WTC11 (cell line): ENCODE measurements at places on chromosomes 6 and 20.
A peak's percentile ranks its signal among the peaks of the same experiment; 100 is the strongest.

GRCh38 chr6:96537726-96538125, 16.1 kb downstream of the UFL1 start:
- no peak for DNase-seq
- no peak overlapping the region for H3K27ac ChIP-seq
- peaks cover 12% of the 10 kb centered on the region for H3K36me3 ChIP-seq
- H3K4me3 ChIP-seq: no peak overlapping the region
- H3K4me1 ChIP-seq: no peaks in the 10 kb centered on the region

DNA sequence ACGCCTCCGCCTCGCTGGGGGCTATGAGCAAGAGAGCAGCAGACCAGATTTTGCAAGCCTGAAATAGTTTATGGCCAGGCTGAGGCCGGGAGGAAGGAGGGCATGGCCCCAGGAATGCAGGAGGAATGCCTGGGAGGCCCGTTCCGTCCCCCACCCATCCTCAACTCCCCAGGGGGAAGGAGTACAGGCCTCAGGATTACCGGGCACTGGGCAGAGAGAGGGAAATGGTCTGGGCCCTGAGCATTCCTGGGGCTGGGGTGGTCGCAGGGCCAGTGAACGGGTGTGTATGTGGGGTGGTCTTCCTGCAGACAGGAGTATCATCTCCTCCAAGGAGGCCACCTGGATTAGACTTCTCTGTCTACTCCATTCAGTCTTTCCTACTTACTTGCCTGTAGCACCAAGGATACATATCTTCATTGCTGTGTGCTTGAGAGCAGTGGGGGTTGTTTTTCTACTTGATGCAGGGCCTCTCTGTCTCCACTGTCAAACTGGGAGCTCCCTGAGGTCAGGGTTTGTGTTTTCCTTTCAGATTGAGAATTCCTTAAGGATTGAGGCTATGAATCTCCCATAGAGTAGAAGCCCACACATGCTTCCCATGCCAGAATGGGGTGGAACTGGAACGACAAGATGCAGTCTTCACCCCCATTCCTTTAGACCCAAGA, 81.3 kb downstream of the VEGFA start:
- H3K27me3 ChIP-seq: no peaks in the 10 kb centered on the region
- H3K4me3 ChIP-seq: no peak overlapping the region
- H3K27ac ChIP-seq: no peak overlapping the region

GRCh38 chr6:11194356-11195218, 37.9 kb downstream of the NEDD9 start:
- peak overlapping the region; percentile 96 for H3K27ac ChIP-seq
- no peak for DNase-seq
- H3K4me3 ChIP-seq: peak overlapping the region; percentile 35
- no peaks in the 10 kb centered on the region for H3K27me3 ChIP-seq
- H3K36me3 ChIP-seq: peaks cover 32% of the 10 kb centered on the region

- no peak for DNase-seq
- peak overlapping the region; percentile 57 for H3K27ac ChIP-seq
- H3K36me3 ChIP-seq: no peaks in the 10 kb centered on the region
- H3K4me1 ChIP-seq: peaks cover 23% of the 10 kb centered on the region
- H3K27me3 ChIP-seq: no peaks in the 10 kb centered on the region
- peak overlapping the region; percentile 95 for H3K4me3 ChIP-seq
Observed at GRCh38 chr6:137219664-137220252, 573 bp upstream of the IFNGR1 start.

DNA sequence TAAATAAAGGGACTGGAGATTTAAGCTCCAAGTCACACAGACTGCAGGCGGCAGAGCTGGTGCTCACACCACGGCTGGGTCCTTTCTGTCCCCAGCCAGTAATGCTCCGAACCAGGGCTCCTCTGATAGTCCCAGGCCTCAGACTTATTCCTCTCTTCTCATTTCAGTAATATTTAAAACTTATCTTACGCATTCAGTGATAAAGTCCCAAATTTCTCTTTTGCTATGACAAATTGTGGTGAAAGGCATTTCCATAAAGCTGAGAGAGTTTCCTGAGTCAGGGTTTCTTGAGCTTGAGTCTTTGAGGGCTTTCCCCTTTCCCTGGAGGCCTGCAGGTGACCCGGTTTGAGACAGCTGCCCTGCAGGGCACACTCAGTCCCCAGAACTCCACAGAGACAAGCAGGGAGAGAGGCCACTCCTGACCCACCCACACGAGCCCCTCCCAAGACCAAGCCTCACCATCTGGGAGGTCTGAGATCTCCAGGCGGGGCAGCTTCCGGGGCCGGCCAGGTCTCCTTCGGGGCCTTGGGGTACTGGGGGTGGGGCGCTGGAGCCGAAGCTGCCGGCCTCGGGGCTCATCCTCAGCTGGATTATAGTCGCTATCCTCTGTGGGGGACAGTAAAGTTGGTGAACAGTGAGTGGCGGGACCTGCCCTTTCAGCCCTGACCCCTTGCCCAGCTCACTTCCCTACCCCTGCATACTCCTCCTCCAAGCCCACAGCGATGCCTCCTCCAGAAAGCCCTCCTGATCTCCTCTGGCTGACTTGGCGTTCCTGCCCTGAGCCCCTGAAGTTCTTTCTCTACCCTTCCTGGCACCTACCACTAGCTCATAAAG, 6.6 kb downstream of the ZNF335 start:
- no peak overlapping the region for H3K27ac ChIP-seq
- H3K4me3 ChIP-seq: no peak overlapping the region
- H3K27me3 ChIP-seq: no peaks in the 10 kb centered on the region
- H3K36me3 ChIP-seq: peaks cover 26% of the 10 kb centered on the region

DNA sequence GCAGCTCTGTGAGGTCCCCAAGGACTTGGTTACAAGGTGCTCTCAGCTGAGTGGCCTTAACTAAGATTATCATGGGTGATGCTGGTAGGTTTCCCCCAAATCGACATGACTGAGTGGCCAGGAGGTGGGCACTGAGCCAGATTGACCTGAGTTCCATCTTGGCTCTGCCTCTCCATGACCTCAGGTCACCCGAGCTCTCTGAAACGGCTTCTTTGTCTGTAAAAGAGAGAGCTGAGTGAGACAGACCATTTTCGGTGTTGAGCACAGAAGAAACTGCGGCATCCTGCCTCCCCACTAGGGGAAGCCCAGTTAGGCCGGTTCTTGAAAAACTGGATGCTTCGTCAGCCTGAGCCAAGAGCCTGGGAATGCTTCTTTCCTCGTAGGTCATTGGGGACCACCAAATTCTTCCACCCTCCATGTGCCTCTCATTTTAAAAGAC, 14.1 kb upstream of the STX16 start:
- H3K36me3 ChIP-seq: no peaks in the 10 kb centered on the region
- H3K27ac ChIP-seq: peak overlapping the region; percentile 48; the same call in 1 of the 2 replicates
- H3K27me3 ChIP-seq: peaks cover 8% of the 10 kb centered on the region
- H3K4me1 ChIP-seq: peaks cover 8% of the 10 kb centered on the region
- DNase-seq: no peak

- peaks cover 67% of the 10 kb centered on the region for H3K4me1 ChIP-seq
- peak overlapping the region; percentile 33 for H3K4me3 ChIP-seq
- DNase-seq: no peak
Observed at GRCh38 chr6:137543114-137543513, 48.9 kb upstream of the OLIG3 start.

DNA sequence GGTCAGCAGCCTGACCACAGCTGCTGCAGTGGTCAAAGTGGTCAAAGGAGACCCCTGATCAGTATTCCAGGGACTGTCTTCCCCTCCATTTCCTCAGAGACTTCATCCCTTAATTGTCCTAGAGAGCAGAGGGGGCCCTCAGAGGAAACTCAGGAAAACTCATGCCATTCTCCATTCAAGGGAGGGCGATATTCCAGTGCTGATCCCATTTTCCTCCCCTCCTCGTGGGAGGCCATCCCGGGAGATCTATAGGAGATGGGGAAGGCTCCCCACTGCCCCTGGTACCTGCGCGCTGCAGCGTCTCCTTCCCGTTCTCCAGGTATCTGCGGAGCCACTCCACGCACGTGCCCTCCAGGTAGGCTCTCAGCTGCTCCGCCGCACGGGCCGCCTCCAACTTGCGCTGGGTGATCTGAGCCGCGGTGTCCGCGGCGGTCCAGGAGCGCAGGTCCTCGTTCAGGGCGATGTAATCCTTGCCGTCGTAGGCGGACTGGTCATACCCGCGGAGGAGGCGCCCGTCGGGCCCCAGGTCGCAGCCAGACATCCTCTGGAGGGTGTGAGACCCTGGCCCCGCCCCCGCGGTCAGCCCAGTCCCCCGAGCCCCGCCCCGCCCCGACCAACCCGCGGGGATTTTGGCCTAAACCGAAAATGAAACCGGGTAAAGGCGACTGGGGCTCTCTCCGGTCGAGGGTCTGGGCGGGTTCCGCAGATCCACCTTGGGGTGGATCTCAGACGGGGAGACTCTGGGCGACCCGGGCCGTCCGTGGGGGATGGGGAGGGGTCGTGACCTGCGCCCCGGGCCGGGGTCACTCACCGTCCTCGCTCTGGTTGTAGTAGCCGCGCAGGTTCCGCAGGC, 878 bp downstream of the HLA-C start:
- H3K27ac ChIP-seq: no peak overlapping the region
- DNase-seq: peak; percentile 46
- H3K36me3 ChIP-seq: peaks cover 27% of the 10 kb centered on the region
- peaks cover 18% of the 10 kb centered on the region for H3K4me1 ChIP-seq

- H3K36me3 ChIP-seq: 0 out of 2 replicates have a peak, but pooled peaks cover 3% of the 10 kb centered on the region
- H3K27ac ChIP-seq: no peak overlapping the region
Observed at GRCh38 chr20:33664085-33664761, 2.1 kb downstream of the C20orf144 start.

GRCh38 chr6:23713211-23713610, 412.8 kb upstream of the NRSN1 start:
- H3K27ac ChIP-seq: no peak overlapping the region
- no peak for DNase-seq
- H3K4me3 ChIP-seq: no peak overlapping the region
- H3K4me1 ChIP-seq: no peaks in the 10 kb centered on the region
- H3K27me3 ChIP-seq: no peaks in the 10 kb centered on the region

DNA sequence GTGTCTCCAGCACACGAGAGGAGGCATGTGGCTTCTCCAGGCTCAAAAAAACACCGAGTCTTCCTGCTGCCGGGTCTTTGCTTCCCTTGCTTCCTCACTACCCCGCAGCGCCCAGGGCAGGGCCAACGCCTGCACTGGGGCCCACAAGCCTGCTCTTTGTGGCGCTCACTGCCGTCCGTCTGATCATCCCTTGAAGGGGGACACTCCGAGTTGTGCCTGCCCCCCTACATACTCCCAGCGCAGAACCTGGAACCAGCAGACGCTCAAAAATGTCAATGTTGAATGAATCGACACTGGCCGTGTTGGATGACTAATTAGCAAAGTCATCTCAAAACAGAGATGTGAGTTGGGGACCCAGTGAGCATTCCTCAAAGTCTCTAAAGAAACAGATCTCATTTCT, 8.1 kb upstream of the ARFGAP1 start:
- no peak for DNase-seq
- 0 out of 2 replicates have a peak overlapping the region, but pooled peaks have one; percentile 84 for H3K27ac ChIP-seq
- H3K36me3 ChIP-seq: no peaks in the 10 kb centered on the region

GRCh38 chr20:57586943-57587277, 26.0 kb downstream of the PCK1 start:
- H3K4me3 ChIP-seq: no peak overlapping the region
- no peak overlapping the region for H3K27ac ChIP-seq
- peaks cover 11% of the 10 kb centered on the region for H3K4me1 ChIP-seq

DNA sequence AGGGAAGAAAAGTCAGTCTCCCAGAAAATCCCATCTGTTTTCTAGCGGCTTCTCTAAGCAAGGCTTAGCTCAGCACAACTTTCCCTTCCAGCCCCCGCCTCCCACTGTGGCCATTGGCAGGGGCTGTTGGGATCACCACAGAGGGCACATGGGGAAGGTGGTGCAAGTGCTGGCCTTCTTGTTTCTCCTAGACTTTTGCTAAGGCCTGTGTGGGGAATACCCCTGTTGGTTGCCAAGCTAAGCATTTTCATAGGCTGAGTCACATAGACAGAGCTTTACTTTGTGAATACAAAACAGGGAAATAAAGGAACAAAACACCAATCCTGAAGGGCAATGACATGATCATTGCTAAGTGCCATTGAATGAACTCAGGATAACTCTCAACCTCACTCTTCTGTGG, 32.4 kb upstream of the TIAM2 start:
- no peaks in the 10 kb centered on the region for H3K27me3 ChIP-seq
- H3K4me3 ChIP-seq: no peak overlapping the region
- H3K27ac ChIP-seq: no peak overlapping the region
- peaks cover 8% of the 10 kb centered on the region for H3K4me1 ChIP-seq

GRCh38 chr20:22775671-22776139, 191.3 kb upstream of the FOXA2 start:
- H3K27me3 ChIP-seq: no peaks in the 10 kb centered on the region; the same call in 1 of the 2 replicates
- H3K4me3 ChIP-seq: no peak overlapping the region
- no peak for DNase-seq
- no peak overlapping the region for H3K27ac ChIP-seq
- H3K36me3 ChIP-seq: no peaks in the 10 kb centered on the region

- DNase-seq: no peak
- peaks cover 11% of the 10 kb centered on the region for H3K4me1 ChIP-seq
- H3K27me3 ChIP-seq: no peaks in the 10 kb centered on the region
- H3K27ac ChIP-seq: peak overlapping the region; percentile 1; the same call in 1 of the 2 replicates
Observed at GRCh38 chr6:37025621-37026466, 20.4 kb downstream of the FGD2 start.

DNA sequence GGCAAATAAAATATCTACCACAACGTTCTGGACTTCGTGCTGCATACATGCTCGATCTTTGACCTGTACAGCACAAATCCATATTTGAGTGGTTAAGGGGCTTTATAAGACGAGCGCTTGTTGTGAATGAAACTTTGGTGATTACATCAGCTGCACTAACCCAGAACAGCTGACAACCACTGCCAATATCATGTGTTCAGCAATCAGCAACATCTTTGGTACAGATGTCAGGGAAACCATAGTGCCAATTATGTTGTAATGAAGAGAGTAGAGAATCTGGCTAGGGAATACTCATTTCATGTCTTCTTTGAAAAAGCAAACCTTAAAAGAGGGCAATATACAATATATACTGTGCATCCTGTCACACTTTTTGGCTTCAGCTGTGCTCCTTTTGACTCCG, 188.6 kb upstream of the NT5E start:
- H3K27ac ChIP-seq: no peak overlapping the region
- H3K4me3 ChIP-seq: no peak overlapping the region
- no peak for DNase-seq
- H3K4me1 ChIP-seq: 0 out of 2 replicates have a peak, but pooled peaks cover 7% of the 10 kb centered on the region
- peaks cover 2% of the 10 kb centered on the region; the same call in 1 of the 2 replicates for H3K36me3 ChIP-seq

GRCh38 chr6:124546601-124547000, 415.6 kb upstream of the RNF217 start:
- H3K4me3 ChIP-seq: no peak overlapping the region
- H3K36me3 ChIP-seq: no peaks in the 10 kb centered on the region
- H3K27me3 ChIP-seq: no peaks in the 10 kb centered on the region
- no peaks in the 10 kb centered on the region for H3K4me1 ChIP-seq

- no peaks in the 10 kb centered on the region for H3K36me3 ChIP-seq
- H3K4me1 ChIP-seq: peaks cover 12% of the 10 kb centered on the region
- no peak for DNase-seq
- no peak overlapping the region for H3K27ac ChIP-seq
- no peaks in the 10 kb centered on the region for H3K27me3 ChIP-seq
- H3K4me3 ChIP-seq: no peak overlapping the region
Observed at GRCh38 chr6:25218346-25218745, 60.8 kb upstream of the CARMIL1 start.

DNA sequence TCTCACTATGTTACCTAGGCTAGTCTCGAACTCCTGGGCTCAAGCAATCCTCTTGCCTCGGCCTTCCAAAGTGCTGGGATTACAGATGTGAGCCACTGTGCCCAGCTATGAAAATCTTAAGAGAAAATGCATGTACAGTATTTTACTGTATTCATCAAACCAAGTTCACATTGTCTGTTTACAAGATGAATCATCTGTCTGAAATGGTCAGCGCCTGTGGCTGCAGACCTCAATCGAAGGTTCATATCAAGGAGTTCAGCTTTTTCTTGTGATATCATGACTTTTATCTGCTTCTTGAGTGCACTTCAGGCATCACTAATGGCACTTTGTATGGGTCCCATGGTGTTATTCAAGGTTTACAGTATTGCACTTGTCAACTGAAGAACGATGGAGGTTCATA, 155.1 kb downstream of the SLC16A10 start:
- no peak overlapping the region for H3K27ac ChIP-seq
- no peaks in the 10 kb centered on the region for H3K27me3 ChIP-seq
- no peaks in the 10 kb centered on the region for H3K36me3 ChIP-seq
- no peaks in the 10 kb centered on the region for H3K4me1 ChIP-seq
- no peak for DNase-seq
